ENCODE measurements at places on chromosomes 6 and 20.

GRCh38 chr6:106825156-106825555 lies 149.4 kb downstream of the CD24 start:
- no peak for DNase-seq

DNA sequence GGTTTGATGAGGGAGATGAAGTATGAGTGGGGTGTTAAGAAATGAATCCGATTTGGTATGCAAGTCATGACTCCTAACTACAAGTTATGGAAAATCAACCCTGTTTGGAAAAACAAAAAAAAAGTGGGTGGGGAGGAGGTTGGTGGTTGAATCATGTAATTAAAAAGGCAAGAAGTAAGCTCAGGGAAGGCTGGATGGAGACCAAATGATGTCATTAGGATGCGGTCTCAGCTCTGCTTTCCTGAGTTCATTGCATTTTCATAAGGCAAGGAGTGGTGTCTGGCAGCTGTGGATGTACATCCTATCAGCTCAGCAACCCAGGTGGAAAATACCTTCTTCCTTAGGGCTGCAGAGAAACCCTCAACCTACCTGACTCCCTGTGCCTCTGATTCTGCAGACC lies 60.4 kb upstream of the AKAP12 start:
- no peak for DNase-seq

- DNase-seq, result no peak
These were observed 31.1 kb upstream of the CCR6 start for GRCh38 chr6:167091805-167092107.

DNA sequence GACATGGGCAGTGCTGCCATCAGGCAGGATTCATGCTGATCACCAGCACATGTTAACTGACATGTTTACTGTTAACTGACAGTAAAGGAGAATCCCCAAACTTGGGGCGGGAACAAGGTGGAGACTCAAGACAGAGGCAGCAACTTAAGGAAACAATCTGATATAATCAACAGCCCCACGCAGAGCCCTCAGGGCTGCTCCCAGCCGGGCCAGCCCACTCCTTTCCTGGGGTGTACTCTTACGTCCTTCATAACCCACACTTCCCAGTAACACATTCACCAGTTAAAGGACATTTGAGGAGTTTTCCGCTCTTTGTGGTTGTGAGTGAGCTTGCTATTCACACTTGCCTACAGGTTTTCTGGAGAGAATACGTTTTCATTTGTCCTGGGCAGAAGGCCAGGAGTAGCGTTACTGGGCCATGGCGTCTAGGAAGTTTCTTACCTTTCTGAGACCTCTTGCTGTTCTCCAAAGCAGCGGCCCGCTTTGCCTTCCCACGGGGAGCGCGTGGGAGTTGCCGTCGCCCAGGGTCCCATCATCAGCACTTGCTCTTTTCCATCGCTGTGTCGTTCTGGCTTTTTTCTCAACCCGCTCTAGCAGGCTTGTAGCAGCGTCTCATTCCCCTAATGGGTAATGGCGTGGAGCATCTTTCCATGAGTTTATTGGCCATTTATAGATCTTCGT lies 56.4 kb downstream of the FOXF2 start:
- DNase-seq, result no peak

DNA sequence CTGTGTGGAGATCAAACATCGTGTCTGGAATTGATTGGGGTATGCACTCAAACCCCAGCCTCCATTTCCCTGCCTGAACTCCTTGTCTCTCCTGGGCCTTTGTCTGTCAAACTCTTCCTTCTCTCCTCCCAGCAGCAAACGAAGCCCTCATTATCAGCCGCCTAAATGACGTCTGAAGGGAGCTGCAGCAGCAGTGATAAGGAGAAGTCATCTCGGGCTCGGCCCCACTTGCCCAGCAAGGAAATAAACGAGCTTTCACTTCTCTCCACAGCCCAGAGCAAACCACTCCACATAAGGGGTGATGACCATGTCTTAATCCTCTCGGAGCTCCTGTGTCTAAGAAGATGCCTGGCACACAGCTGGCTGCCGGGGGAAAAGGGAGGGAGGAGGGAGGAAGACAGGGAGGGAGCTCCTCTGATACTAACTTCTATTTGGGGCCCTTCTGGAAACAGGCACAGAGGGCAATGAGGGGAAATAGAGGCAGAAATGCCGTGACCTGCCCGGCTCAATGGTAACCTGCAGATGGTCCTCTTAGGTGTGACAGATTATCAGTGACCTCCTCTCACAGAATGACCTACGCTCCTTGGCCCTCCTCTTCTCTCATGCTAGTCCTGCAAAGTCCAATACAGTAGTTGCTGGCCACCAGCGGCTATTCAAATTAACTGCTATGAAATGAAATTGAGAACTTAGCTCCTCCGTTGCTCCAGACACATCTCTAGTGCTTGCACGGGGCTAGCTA lies 100.4 kb downstream of the PXDC1 start:
- DNase-seq, result no peak

GRCh38 chr6:159151266-159151855 lies 17.8 kb upstream of the FNDC1 start:
- DNase-seq, result no peak

DNA sequence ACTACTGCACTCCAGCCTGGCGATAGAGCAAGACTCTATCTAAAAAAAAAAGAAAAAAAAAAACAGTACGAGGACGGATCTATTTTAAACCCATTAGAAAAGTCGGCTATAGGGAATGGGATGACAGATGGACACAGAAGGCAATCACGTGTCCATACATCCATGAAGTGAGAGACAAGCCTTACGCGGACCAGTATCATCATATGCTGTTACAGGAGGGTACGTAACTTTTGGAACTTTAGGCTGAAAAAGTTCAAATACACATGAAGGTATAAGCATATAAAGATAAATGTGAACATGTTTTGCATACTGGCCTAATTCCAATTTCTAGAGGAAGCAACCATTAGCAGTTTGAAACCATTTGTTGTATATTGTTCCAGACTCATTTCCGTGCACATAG lies 109.8 kb upstream of the EXOC2 start:
- DNase-seq, result no peak

DNA sequence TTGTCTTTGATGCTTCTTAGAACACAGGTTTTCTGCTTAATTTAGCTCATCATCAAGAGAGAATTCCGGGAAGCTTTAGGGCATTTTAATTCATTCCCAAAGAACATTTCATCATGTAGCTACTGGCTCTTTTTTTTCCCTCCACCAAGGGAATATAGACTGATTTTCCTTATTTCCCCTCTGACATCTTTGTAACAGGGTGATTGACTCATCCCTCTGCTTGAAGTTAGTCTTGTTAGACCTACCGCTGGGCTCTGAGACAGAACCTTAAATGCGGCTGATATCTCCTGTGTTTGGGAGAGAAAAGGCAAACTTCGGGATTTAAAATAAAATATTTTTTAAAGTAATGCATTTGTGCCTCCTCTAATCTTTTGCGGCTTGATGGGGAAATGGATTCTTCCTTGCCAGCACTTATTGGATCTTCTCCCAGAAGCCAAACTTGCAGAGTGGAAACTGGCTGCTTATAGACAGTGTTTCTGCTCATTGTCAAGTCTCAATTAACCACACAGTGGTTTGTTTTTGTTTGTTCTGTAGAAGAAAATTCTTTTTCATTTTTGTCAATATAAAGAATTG lies 272.7 kb upstream of the PLCB4 start:
- DNase-seq, result no peak

DNA sequence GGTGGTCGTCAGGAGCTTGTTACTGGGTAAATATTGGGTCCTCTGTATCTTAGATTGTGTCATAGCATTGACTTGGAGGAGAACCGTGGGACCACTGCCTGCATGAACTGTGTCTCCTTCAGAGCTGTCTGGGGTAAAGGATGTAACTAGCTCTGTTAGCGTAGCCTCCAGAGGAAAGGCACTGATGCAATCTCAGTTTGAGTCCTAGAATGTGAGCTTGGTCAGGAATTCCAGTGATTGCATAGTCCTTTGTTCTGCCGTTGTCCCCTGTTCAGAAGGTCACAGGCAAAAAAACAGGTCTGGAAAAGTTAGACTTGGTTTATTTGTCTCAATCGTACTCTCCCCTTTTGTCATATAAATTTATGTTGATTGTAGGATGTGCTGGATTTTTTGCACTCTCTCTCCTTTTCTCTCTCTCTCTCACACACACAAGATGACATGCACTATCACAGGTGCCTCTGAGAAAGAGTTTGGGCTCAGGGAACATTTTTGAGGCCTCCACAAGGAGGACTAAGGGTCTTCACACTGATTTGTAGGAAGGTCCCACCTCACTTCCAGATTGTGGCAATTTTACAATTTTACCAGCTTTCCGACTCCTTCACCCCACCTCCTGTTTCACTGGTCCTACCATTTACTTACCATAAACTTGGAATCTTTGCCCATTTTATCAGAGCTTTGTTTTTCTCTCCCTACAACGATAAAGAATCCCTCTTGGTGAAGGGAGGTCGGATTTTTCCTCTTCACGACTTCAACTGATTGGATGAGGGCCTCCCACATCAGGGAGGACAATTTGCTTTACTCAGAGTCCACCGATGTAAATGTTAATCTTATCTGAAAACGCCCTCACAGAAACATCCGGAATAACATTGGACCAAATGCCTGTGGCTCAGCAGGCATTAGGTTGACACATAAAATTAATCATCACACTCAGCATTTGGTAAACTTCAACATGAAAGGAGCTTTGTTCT lies 7.0 kb upstream of the DACT2 start:
- no peak for DNase-seq

- no peak for DNase-seq
These were observed 289.8 kb upstream of the PREP start for GRCh38 chr6:105692613-105693215.

GRCh38 chr6:53794137-53794719 lies 577 bp upstream of the LRRC1 start:
- peak; percentile 53 for DNase-seq

GRCh38 chr6:122683989-122684651 lies 73.9 kb downstream of the PKIB start:
- no peak for DNase-seq

- DNase-seq, result no peak
These were observed 20.7 kb downstream of the TXLNB start for GRCh38 chr6:139271056-139271455.

DNA sequence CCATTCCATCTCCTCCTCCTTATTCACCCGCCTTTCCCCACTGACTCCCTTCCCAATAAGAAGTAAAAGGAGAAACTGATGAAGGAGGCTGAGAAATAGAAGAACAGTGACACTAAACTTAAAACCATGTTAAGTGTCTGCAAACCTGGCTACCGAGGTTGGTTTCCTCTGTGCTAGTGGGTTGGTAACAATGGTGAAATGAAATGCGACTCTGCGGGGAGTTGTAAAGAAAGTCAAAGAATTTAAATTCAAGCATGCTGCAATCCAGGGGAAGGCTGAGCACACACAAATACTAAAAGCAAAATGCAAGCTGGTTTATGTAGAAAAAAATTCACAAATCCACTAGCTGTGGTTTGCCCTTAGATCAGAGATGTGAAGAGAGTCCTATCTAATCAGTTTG lies 155.2 kb upstream of the PDE10A start:
- DNase-seq, result no peak

- no peak for DNase-seq
These were observed 128.7 kb downstream of the TMEM242 start for GRCh38 chr6:157194643-157195042.

DNA sequence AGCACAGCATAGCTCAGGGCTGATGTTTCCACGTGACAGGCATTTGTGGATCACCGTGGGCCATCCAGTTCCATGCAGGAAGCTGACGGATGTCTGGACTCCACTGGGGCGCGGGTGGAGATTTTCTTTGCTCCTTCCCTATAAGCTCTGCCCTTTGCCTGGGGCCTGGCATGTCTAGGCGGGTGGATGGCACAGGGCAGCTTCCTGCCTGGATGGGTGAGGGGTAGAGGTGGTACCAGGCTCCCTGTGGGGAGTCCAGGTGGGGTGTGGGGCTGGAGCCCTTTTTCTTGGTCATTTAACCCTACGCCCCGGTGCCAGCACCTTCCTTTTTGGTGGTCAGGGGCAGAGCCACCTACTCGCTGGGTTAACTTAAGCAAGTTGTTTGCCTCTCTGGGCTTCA lies 10.4 kb downstream of the FAM110A start:
- no peak for DNase-seq

DNA sequence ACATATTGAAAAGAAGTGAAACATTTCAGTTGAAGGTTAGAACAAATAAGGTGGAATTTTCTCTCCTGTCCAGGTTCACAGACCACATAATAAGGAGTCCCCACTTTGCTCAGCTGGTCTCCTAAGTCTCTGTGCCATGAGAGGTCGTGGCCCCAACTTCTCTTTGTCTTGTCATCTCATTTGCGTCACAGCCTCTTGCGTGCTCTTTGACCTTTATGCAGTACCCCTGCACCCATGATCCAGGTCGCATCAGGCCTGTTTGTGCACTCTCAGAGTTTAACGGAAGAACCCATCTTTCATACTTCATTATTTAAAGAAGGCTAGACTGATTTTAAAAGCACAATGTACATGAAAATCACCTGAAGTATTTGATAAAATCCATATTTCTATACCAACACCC lies 110.4 kb upstream of the BMP2 start:
- no peak for DNase-seq

DNA sequence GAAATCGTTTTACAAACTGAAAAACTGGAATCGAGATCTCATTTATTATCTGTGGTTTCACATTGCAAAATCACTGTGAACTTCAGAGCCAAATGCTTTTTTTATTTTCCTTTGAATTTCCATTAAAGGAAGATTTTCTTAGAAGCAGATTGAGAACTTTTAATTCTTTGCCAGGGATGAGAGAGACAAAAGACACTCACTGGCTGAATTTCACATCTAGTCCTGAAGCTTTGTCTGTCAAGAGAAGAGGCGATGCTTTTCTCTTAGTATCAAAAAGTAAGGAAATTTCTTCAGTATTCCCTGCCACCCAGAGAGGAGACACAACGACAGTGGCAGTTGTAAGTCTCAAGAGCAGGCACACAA lies 141.8 kb downstream of the TMEM200A start:
- no peak for DNase-seq

DNA sequence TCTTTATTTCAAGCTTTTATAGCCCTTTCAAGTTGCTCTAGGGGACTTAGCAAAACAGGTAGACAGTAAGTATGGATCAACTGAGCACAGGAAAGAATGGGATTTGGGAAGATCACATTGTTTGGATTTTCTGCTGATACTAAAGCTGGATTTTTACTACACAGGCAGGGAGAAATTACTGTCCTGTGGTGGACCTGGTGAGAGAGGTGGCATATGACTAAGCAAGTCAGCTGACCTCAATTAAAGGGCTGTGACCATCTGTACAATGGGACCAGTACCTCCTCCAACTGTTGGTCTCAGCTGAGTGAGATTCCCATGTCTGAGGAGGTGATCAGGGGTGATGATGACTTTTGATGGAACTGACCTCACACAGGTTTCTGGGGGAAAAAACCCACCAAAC lies 28.0 kb downstream of the RREB1 start:
- no peak for DNase-seq
